ENCODE measurements at places on chromosomes 4 and X. TPM values are rescaled to one million over a fixed set of nuclear protein-coding genes. Genes with fewer than 3 reads are reported as not detected.

DNA sequence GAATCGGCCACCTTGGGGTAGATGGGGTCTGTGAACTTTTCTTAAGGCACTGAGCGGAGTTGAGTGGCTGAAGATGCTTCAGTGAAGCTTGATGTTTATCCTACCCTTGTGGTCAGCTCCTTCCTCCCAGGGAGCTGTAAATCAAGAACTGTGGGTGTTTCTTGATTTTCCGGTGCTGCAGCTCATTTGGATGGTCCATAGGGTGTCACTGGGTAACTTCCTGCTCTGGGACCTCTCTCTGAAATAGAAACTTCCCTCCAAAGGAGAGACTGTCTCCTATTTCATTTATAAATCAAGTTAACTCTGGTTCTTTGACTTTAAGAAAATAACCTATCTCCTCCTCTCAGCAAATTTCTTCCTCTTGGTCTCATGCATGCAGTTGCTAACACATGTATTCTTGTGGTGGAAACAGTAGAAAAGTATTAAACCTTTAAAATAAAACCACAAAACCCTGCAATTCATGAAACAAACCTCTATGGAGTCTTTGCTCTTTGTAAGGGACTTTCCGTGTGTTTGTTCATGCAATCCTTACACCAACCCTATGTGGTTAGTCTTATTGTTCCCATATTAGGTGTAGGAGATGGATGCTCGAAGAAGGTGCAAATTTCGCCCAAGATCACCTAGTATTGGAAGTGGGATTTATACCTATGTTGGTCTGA lies 110.3 kb downstream of the SHROOM3 start:
- peak; percentile 49 for ATAC-seq

GRCh38 chr4:164531336-164531735 lies 222.6 kb upstream of the SMIM31 start:
- ATAC-seq: no peak

DNA sequence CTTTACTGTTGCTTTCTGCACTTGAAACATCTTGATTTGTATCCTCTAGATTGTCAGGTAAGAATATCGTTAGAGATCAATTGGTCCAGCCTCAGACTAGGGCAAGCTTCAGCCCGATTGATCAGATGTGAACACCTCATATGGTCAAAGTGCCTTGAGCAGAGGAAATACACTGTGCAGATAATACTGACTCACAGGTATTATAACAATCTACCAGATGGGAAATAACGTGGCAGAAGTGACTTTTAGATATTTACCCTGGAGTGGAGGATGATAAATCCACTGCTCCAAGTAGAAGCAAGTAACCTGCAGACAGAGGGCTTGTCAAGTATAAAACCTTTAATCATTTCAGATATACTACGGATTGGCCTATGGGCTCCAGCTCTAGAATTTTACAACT lies 17.9 kb downstream of the VEGFC start:
- no peak for ATAC-seq

GRCh38 chrX:8319359-8319758 lies 145.3 kb upstream of the VCX3B start:
- no peak for ATAC-seq

- ATAC-seq: no peak
Observed at GRCh38 chr4:81378386-81378785, 93.3 kb downstream of the RASGEF1B start.

DNA sequence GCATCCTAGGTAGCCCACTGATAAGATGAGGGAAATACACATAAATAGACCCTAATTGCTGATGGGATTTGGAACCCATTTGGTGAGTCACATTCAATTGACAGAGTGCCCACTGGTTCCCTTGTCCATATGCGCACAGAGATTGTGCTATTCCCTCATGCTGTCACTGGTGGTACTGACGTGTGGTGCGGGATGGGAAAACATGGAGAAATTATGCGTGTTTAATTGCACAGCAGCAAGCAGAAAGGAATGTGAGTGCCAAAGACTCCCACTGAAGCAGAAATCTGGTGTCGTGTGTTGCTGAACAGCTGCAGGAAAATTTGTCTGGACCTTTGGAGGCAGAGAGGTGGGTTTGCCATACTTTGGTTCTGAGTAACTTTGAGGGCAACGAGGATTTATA lies 92.2 kb downstream of the NHSL2 start:
- ATAC-seq: no peak

TASL gene
- total RNA-seq: 4.6 TPM

GRCh38 chr4:174358829-174359228 lies 75.1 kb downstream of the CEP44 start:
- ATAC-seq: peak; percentile 97

DNA sequence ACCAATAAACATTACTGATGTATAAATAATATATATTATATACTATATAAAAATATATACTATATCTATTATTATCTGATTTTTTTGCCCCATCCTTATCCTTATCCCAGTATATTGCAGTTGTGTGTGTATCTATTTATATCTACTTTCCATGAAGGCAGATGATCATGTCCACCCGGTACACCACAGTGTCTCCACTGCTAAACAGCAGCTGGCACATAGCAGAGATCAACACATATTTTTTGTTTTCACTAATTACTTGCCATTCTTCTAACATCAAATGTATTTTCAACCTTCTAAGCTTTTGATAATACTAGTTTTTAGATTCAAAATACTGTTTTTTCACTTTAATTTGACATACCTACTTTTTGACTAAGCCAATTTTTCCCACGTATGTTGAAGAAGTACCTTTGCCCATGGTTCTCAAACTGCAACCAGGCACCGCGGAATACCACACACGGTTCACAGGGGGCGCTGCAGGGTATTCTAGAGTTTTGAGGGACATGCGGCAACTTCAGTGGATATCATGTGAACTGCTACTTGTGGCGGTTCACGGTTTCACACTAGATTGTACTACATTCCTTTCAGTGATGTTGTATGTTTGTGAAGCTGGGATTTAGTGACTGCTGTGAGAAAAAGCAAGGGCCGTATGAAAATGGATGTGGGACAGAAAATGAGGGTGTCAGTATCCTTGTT lies 182.5 kb upstream of the NPY2R start:
- ATAC-seq: no peak

SPANXC gene
- not detected for total RNA-seq

HSPA4L gene
- 2.4 TPM for total RNA-seq

DNA sequence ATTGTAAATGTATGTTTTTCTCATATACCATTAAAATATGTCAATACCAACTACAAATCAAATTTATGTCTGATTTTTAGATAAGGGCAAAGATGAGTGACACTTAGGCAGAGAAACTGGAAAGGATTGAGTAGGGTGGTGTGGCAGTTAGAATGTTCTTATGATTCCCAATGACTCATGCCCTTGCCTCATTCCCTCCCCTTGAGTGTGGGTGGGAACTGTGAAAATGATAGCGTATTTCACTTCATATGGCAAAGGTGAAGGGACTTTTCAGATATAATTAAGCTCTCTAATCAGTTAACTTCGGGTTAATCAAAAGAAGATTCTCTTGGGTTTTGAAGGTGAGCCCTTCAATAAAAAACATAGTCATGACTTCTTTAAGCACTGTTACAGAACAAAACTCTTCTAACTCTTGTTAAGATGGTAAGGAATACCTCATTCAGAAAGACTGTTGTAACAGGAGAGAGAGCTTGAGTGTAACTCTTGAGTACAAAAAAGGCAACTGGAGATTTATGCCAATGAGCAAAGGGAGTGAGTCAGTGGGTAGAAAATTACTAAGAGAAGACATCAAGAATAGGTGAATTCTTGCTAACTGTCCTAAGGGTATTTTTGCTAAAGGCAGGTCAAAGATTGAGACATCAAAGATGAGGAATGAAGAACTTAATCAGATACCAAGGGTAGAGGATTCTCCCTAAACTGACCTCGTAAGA lies 329.5 kb downstream of the KCTD8 start:
- ATAC-seq: no peak

GAGE12J gene
- not detected for total RNA-seq

DNA sequence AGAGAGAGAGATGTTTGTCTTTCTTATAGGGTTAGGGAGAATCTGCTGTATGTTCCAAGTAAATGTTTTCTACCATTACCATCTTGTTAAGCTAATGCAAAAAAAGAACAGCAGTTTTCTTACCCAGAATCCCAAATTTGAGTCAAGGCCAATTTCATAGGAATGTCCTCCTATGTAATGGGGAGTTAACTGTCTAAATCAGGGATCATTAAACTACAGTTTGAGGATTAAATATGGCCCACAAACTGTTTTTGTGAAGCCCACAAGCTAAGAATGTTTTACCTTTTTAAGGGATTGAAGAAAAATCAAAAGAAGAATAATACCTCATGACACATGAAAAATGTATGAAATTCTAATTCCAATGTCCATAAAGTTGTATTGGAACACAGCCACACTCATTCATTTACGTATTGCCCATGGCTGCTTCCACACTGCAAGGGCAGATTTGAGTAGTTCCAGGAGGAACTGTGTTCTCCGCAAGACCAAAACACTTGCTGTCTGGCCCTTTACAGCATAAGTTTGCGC lies 113.2 kb upstream of the SPRY1 start:
- ATAC-seq: no peak

CLGN gene
- 0.37 TPM for total RNA-seq

BEX4 gene
- total RNA-seq: 5.0 TPM

ASB5 gene
- not detected for total RNA-seq

DNA sequence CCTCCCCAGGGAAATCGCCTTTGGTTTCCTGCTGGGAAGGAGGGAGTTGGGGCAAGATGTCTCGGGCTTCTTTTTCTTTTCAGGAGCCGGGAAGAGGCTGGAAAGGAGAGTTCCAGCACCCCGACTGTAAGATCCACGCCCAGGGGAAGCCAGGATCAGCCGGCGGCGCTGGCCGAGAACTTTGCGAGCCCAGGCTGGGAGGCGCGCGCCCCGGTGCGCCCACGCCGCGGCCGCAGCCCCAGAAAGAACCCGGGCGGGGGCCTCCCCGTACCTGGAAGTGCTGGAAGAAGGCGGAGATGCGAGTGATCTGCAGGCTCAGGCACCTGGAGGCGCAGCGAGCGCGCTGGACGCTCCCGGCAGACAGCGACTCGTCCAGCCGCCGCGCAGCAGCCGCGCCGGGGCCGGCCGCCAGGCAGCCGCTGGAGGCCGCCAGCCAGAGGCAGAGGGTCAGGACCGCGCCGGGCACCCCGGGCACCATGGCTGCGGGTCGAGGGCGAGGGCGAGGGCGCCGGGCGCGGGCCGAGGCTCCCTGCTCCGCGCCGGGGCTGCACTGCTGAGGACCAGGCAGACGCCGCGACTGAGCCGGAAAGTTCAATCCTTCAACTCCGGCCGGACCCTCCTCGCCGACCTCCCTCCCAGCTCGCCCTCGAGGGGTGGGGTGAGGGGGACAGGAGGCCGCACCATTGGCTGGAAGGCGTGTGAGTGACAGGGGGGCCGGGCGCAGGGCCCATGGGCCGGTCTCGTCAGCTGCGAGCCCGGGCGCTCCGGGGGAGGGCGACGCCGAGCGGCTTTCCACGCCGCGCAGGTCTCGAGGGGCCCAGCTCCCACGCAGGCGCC lies at the start of gene ANOS1:
Gene ANOS1 (minus strand): TSS at position 579 of the 837 bp plus-strand sequence. CDS start 101 bp downstream, at position 478.
- ATAC-seq: no peak

DNA sequence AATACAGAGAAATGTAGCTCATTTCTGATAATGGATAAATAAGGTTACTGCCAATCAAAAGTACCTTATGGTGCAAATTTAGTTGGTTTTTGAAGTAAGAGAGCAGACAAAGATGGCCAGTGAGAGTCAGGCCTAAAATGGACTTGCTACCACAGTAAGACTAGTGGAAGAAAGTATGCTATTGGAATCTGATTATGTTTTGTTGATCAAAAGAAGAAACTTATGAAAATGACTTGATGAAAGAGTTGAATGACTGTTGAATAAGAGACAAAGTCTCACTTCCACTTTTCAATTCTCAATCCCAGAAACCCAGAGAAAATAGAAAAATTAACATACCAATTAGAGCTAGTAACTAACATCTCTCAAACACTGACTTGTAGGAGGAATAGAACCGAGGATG lies 737.8 kb upstream of the INTU start:
- no peak for ATAC-seq

GPR82 gene
- not detected for total RNA-seq

ENAM gene
- total RNA-seq: not detected

GRCh38 chr4:130530505-130530904 lies 1434.6 kb downstream of the C4orf33 start:
- ATAC-seq: no peak

DNA sequence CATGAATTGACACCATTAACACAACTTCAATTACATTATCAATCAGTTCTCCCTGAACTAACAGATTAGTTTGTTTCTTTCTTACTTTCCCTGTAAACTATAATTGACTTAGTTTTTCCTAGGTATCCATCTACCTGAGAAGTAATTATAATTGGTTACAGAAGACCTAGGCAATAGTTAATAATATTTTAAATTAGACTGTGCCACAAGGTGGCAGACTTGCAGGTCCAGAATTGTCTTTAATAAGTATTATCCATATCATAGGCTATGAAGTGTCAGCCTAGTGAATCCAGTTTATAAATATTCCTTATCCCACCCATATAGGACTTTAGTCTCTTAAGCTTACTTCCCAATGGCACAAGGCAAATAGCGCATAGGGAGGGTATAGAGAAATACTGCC lies 48.9 kb upstream of the FAM47B start:
- ATAC-seq: no peak

DNA sequence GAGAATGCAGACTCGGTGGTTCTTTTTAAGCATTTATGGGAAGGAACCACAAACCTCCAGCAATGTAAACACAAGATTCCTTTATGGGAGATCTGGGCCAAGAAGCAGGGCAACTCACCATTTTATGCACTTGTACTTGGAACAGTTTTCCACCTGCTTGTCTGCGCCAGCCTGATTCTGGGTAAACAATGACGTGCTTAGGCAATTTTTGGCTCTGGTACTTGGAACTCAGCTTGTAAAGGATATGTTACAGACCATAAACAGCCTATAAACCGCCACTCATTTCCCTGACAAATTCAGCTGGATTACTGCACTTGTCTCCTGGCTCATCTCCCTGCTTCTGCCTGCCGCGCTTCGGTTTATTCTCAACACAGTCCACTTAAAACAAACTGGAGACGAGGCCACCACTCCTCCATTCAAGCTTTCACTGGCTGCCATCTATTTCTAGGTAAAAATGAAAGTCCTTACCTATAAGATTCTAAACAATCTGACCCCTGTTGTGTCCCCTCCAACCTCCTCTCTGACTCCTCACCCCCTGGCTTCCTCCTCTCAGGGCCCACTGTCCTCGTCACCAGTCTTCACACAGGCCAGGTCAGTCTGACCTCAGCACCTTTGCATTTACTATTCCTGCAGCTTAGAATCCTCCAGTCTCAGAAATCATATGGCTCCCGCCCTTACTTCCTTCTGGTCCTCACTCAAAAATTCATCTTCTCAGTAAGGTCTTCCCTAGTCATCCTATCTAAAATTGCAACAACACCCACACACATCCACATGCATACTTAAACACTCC lies 205.9 kb upstream of the GALNT7 start:
- ATAC-seq: no peak

GRCh38 chr4:68183417-68183816 lies 53.7 kb upstream of the TMPRSS11F start:
- peak; percentile 19 for ATAC-seq

ETDA gene
- total RNA-seq: not detected

MXRA5 gene
- not detected for total RNA-seq

HAND2 gene
- total RNA-seq: not detected

Data from activated T-helper 17 cell treated with anti-CD3 and anti-CD28 coated beads, Interleukin-2, amount 50 U/mL, for 72 hours (primary cell).